Fibroblast of skin of abdomen (primary cell): ENCODE measurements at places on chromosomes 1 and 21.

DNA sequence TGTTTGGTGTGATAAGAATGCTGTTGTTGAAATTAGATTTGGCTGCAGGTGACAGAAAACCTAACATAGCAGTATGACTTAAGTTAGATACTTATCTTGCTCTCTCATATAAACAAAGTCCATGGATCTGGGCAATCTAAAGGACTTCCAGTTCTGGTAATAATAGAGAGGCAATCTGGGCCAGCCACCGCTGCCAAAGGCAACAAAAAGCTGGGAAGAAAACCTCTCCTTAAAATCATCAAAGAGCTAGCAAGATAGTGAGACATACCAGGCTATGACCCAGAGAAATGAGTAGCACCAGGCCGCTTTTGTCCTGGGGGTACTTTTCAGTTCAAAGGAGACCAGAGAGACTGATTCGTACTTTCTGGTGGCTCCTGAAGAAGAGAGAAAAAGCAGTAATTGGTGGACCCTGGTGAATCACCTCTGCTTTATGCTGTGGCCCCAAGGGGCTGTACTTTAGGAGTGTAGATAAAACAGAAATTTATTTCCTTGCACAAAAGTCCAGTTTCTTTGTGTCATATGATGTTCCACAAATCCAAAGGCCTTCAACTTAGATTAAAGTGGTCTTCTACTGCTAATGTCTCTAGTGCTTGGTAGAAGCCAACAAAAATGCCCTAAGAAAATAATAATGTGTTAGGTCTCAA lies 125.4 kb downstream of the TBX19 start:
- no peak for DNase-seq

- no peak for DNase-seq
Measured at GRCh38 chr1:108842525-108843181, 14.2 kb downstream of the AKNAD1 start.

GRCh38 chr1:115426231-115426771 lies 88.3 kb upstream of the NGF start:
- peak; percentile 98 for DNase-seq

GRCh38 chr1:204400882-204401510 lies 10.6 kb downstream of the PPP1R15B start:
- DNase-seq = no peak

DNA sequence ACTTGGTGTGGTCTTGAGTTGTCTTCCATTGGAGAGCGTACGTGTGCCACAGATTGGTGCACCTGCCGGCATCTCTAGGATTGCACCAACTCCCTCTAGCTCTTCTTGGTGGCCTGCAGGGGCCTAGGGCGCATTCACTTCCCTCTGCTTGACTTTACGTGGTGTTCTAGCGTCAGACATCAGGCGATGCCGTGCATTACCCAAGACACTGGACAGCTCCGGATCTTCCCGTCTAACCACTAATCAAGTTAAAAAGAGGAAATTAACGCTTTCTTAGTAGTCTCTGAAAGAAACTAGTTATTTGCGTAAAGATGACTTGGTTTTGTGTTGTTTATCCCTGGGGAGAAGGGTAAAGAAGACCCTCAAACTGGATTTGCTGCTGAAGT lies 510 bp upstream of the IL10RB start:
- DNase-seq = no peak

- peak; percentile 32 for DNase-seq
Measured at GRCh38 chr1:37890378-37891014, 31.1 kb upstream of the MTF1 start.

- DNase-seq = no peak
Measured at GRCh38 chr21:24910591-24910990, 696.7 kb downstream of the MRPL39 start.
